ENCODE measurements at places on chromosomes 2 and 18.

DNA sequence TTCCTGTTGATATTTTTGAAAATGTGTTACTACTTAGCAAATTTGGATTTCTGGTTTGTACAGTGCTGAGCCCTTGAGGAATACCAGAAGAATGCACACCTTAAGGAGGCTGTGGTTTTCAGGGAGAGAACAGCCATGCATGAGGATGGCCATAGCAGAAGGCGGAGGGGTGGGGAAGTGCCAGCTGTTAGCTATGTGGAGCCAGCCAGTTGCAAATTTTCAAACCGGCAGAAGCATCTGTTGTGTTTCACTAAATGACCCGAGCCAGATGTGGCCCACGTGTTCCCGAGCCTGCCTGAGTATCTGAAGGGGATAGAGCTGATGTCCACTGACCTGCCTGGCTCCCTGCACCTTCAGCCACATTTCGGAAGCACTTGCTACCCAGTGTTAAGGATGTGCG, 16.4 kb upstream of the RBM44 start:
- DNase-seq = no peak

DNA sequence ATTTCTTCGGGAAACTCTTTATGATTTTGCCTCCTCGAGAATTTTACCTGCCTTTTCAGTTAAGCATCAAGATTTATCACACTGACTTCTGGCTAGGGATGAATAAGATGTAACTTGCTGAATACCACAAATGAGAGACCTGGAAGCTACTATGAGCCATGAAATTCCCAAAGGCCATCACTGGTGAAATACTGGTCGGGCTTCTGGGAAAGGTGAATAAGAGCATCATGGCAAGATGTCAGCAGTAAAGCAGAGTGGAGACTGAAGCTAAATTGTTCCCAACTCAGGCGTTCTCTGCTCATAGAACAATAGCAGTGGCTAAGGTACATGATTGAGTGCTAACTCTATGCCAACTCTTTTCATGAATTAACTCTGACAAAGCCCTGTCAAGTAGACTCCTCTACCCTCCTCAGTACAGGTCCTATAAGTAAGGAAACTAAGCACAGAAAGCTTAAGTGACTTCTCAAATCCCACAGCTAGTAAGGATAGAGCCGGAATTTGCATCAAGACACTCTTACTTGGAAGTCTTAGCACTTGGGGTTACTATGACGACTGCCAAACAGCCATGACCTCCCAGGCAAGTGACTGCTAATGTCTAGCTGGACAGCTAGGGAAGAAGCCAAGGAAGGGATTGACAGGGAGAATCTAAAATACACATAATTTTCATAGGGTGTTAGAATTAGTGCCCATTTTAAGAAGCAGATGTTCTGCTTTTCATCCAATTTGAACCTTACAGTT, 22.7 kb upstream of the DSC3 start:
- DNase-seq = no peak

DNA sequence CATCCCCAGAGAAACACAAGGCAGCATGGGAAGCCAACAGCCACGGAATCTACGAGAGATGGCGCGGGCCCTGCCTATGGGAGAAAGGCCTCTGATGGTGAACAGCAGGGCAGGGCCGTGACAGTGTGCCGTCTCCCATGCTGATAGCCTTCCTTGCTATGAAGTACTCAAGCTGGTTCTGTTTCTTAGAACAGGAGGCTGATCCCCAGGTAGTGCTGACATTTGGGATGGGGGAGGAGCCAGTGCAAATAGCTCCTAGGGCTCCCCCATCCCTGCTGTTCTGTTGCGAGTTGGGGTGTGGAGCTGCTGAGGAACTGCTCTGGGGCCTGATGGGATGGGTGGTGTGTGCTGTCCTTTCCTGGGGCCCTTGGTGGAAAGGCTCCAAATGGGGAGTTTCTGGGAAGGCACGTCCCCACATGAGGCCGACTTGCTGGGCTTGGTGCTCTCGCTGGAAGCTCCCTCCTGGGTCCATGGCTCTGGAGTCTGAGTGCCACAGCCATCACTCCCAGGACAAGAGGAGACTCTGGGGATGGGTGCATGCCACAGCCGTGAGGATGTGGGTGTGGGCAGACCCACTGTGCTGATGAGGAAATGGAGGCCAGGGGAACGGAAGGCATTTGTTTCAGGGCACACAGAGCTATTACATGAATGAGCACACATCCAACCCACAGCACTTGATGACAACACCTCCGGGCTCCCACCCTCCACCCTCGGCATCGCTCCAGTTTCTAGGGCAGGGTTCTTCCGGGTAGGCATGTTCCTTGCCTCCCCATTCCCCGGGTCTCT, 246.8 kb downstream of the HDAC4 start:
- no peak for DNase-seq

DNA sequence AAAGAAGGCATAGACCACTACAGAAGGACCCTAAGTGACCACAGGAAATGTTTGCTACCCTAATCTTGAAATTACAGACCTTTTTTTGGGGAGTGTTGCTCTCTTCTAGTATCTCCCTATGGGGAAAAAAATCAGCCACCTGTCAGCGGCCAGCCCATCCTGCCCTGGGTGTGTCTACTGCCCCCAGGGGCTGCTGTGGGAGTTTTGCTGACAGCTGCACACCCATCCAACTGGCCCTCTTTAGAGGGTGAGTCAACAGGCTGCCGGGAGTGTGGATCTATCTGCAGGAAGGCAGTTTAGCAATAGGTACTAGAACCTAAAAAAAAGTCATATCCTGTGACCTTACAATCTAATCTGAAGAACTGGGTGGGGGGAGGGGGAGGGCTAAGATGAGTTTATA, 796 bp upstream of the DYSF start:
- DNase-seq = no peak

DNA sequence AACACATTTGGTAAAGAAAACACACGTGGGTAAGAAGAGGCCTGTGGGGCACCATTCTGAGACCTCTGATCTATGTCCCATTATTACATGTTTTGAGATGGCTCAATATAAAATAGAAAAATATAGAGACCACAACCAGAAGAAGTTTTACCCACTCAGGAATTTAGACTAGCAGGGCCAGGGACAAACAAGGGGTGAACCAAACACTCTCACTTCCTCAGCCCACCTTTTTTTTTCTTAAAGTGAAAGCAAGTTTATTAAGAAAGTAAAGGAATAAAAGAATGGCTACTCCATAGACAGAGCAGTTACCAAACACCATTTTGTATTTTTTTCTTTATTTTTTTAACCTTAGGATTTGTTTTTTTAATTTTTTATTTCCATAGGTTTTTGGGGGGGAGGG, 119.0 kb upstream of the REV1 start:
- no peak for DNase-seq

- no peak for DNase-seq
Observed at GRCh38 chr2:128537646-128538045, 219.0 kb upstream of the HS6ST1 start.

Data from retina (tissue), 1 donor.